GM23338 (cell line): ENCODE measurements at places on chromosomes 3 and 15. TPM values are rescaled to one million over a fixed set of nuclear protein-coding genes. Genes with fewer than 3 reads are reported as not detected.

- no peak for DNase-seq
Observed at GRCh38 chr15:71501344-71502076, 308.8 kb upstream of the NR2E3 start.

The PDE12 gene
- 12.9 and 14.3 TPM in 2 replicates for total RNA-seq

GRCh38 chr3:131025539-131025938, 1.1 kb downstream of the ASTE1 start:
- DNase-seq = no peak

DNA sequence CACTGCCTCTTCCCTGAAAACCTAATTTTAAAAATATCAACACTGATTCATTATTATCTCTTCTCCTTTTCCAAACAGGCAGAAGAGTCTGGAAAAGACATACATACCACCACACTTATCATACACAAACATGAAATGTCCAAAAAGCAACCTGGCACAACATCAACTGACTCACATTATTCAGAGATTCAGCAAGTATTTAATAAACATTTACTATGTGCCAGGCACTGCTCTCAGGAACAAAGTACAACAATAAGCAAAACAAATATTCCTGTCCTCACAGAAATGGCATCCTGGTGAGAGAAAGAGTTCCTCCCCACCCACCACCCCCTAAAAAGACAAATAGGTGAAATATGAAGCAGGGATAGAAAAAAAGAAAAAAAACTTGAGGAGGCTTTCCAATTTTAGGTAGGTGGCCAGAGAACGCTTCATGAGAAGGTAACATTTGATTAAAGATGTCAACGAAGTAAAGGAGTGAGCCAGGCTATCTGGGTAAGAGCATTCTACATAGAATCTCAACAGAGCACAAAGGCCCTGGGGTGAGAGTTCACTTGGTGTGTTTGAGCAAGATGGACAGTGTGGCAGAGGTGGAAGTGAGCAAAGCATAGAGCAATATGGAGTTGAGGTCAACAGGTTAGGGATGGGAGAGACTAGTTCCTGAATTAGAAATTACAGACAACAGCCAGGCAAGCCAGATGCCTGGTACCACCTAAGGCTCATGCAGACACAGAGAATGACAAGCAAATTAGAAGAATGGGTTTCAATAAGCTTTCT, 141.7 kb downstream of the OSBPL10 start:
- no peak for DNase-seq

The GUCA1C gene
- total RNA-seq = not detected in 2 replicates

DNA sequence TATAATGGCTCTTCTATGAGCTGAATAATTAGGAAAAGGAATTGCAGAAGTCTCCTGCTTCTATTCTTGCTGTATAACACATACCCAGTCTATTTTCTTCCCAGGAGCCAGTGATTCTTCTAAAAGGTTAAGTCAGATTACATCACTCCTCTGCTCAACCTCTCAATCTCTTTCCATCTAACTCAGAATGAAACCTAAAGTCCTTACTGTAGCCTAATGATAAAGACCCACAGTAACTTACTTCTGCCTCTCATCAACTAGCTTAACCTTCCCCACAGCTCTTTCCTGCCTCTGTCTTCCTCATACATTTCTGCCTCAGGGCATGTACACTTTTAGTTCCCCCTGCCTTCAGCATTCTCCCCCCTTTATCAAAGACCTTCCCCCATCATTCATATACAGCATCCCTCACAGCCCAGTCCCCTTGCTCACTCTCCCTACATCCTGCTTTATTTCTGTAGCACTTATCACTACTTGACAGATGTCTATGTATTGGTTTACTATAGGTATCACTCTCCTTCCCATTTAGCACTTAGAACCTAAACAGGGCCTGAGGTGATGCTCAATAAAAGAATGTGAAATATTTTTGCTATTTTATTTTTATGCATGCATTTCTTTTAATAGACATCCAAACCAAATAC, 28.5 kb upstream of the CMTM6 start:
- DNase-seq = no peak

The CIAO2A gene
- 132 and 199 TPM in 2 replicates for total RNA-seq

The CLDN1 gene
- total RNA-seq = 4.2 and 4.6 TPM in 2 replicates

DNA sequence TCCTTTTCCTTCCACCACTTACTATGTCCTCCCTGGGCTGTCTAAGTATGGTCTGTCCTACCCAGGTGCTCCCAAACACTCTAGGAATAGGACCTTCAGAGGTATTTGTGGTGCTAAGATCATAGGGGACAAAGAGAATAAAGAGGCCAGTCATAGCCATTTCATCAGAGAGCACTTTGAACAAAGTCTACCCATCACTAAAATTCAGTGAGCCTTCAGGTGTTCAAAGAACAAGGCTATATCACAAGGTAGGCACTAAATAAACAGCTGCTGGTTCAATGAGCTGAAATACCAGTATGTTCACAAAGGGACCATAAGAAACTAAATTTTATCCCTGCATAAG, 38.8 kb downstream of the NBEAL2 start:
- no peak for DNase-seq

The EIF4E3 gene
- total RNA-seq = 9.7 and 14.4 TPM in 2 replicates

The C3orf85 gene
- not detected in 2 replicates for total RNA-seq

The CDHR4 gene
- 0.24 TPM in 1 of 2 replicates, not detected in the other for total RNA-seq

The STT3B gene
- 139 and 167 TPM in 2 replicates for total RNA-seq

The RAB11A gene
- 239 and 251 TPM in 2 replicates for total RNA-seq

The NKIRAS1 gene
- total RNA-seq = 7.6 and 9.7 TPM in 2 replicates

The HACD2 gene
- 29.9 and 31.5 TPM in 2 replicates for total RNA-seq

The CPLX3 gene
- total RNA-seq = 0.62 and 0.66 TPM in 2 replicates

The TIMP4 gene
- 11.1 and 16.1 TPM in 2 replicates for total RNA-seq

- DNase-seq = peak; percentile 95
Observed at GRCh38 chr3:39150803-39151631, 2.4 kb downstream of the CSRNP1 start.

The ZNF501 gene
- 6.6 and 8.0 TPM in 2 replicates for total RNA-seq

DNA sequence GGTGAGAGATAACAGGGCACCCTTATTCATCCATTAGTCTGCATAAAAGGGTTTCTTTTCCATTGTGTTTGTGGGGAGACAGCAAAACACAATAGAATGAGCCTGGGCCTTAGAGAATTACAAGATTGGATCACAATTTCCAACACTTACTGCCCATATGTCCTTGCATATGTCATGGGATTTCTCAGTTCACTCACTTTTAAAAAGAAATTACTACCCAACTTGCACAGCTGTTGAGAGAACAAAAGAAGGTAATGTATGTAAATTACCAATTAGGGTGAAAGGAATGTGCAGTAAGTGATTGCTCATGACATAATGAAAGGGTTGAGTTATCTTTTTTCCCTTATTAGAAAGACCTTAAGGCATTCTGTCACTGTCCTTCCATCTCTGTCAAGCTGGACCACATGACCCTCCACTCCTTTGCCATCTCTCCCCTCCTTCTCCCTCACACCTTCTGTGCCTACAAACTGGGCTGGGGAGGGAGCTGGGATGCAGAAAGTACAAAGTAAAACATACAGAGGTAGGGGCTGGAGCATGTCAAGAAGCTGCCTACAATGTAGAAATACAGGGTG, 244.2 kb downstream of the ZMAT3 start:
- DNase-seq = no peak

GRCh38 chr3:53629402-53629723, 135.0 kb downstream of the CACNA1D start:
- no peak for DNase-seq

GRCh38 chr3:11306817-11307589, 34.8 kb downstream of the ATG7 start:
- no peak for DNase-seq

DNA sequence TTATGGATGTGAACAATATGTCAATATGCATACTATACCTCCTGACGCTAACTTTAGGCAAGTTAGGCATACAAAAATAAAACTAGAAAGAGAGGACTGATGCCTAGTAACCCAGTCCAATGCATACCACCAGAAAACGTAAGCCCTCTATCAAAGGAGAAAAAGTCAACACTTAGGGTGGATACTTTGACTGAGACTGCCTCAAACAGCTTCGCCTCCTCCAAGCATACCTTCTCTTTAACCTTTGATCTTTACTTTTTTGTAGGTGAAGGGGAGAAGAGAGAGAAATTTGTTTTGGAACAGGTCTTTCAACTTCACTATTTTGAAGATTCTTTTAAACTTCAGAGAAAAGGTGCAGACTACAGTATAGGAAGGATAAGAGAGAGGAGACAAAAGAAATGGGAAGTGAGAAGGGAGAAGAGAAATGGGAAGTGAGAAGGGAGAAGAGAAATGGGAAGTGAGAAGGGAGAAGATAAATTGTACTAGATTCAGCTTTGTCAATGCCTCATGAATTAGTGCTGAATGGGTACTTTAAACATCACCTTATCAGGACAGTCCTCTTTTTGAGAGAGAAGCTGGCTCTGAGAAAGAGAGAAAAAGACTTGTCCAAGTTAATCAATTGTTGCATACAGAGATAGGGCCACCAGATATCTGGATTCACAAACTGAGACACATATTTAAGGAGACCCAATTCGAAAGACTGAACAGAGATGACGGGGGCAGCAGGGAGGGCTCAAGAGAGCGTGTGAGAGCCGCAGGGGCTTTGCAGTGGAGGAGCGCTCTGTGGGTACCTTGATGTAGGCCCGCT, 1.0 kb downstream of the P3H2 start:
- no peak for DNase-seq

- no peak for DNase-seq
Observed at GRCh38 chr15:101684384-101684783, 32.2 kb upstream of the TM2D3 start.

The TMEM40 gene
- total RNA-seq = 0.14 TPM in 1 of 2 replicates, not detected in the other

DNA sequence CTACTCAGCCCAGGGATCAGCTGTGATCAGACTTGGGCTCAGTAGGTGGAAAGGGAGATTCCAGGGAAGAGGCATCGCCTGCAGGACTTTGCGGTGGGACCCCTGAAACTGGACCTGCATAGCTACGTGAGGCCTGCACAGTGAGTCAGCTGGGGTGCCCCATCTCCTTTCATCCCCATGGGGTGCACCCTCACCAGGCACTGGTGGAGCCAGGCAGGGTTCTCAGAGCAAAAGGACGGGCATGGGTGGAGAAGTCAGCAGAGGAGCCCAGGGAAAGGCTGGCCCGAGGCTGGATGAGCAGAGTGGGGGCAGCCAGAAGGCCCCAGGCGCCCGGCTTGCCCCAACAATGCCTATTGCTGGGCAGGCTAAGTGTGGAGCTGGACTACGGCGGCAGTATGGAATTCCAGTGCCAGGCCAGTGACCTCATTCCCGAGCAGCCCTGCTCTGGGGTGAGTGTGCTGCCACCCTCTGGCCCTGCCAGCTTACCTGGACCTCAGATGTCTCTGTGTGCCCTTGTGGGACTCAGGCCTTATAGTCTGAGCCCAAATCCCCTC, 19.7 kb downstream of the ACAA1 start:
- DNase-seq = no peak

GRCh38 chr3:170220871-170221270, 1.4 kb upstream of the PRKCI start:
- DNase-seq = no peak

DNA sequence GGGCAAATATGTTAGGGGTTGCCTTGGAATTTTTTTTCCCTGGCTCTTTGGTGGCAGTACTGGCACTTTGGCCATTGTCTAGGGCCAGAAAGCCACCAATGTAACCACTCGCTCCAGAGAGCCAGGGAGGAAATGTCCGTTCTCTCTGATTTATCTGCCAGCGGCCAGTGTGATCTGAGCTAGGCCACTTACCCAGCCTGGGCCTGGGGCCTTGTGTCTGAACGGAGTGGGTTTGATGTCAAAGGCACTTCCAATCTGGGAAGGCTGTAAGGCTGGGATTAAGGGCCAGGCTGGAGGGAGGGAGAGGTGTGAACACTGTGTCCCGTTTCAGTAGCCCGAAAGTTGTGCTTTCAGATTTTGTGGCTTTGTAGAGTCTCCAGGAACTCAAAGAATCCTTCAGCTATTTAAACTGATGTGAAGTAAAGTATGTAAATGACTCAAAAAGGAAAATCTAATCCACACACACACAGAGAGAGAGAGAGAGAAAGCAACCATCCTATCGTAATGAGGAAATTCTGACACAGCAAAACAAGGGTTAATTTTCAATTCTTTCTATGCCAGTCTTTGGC, 271.0 kb downstream of the PDZRN3 start:
- peak; percentile 10 for DNase-seq

The DTX3L gene
- 6.8 TPM in 2 replicates for total RNA-seq

GRCh38 chr3:33392703-33393125, 47.5 kb downstream of the UBP1 start:
- DNase-seq = no peak

- DNase-seq = no peak
Observed at GRCh38 chr3:186832276-186832675, 10.2 kb upstream of the ADIPOQ start.

The KLHL24 gene
- 31.8 and 51.0 TPM in 2 replicates for total RNA-seq

DNA sequence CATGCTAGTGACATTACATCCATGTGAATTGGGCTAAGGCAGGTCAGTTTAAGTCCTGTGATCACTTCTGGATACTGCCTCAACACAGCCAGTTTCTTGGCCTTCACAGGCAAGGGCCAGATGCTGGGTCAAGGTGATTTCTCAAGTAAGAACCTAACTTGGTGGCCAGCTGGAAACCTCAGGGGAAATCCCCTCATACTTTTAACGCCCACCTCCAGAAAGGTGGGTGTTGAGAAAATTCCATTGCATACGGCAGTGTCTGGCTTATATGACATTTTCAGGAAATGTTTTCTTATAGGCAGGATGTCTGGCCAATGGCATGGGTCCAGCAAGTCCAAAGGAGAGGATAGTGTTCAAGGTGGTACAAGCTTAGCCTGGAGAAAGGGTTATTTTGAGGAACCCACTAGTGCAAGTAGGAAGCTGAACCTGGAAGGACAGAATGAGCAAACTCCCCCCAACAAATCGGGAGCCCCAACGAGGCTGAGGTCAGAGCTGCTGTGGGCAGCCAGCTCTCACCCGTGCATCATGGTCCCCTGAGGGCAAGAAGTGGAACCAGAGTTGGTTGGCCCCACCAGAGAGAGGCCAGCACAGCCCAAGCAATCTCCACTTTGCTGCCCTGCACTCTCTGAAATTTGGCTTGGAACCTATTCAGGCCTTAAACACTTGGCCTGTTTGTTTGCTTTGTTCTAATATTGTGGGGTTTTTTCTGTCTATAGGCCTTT, 135.4 kb downstream of the PDE8A start:
- no peak for DNase-seq

The DUOXA2 gene
- total RNA-seq = not detected in 2 replicates

DNA sequence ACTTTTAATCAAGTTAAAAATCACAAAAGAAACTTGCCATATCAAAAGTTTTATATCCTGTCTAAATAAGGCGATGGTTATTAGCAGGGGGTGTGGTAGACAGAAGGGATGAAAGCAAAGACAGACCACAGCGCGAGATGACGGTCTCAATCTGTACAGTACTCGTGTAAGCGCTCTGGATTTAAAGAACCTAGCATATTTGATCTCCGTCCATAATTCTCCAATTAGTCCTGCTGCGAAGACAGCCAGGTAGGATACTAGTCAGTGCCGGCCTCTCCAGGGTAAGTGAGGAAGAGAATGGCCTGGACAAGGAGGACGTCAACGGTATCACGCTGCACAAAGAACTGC, 701 bp downstream of the SGO1 start:
- DNase-seq = peak; percentile 27

The GHSR gene
- total RNA-seq = not detected in 2 replicates

- no peak for DNase-seq
Observed at GRCh38 chr3:141578202-141578973, 91.6 kb downstream of the RASA2 start.
